ENCODE measurements at places on chromosomes 3 and 15.

GRCh38 chr15:75107516-75107907 lies 84.1 kb downstream of the PPCDC start:
- no peak for DNase-seq

- DNase-seq, result peak; percentile 11
These were observed 28.0 kb downstream of the KLHDC8B start for GRCh38 chr3:49199239-49199899.

- peak; percentile 63 for DNase-seq
These were observed 14.1 kb upstream of the RPS17 start for GRCh38 chr15:82554351-82554750.

DNA sequence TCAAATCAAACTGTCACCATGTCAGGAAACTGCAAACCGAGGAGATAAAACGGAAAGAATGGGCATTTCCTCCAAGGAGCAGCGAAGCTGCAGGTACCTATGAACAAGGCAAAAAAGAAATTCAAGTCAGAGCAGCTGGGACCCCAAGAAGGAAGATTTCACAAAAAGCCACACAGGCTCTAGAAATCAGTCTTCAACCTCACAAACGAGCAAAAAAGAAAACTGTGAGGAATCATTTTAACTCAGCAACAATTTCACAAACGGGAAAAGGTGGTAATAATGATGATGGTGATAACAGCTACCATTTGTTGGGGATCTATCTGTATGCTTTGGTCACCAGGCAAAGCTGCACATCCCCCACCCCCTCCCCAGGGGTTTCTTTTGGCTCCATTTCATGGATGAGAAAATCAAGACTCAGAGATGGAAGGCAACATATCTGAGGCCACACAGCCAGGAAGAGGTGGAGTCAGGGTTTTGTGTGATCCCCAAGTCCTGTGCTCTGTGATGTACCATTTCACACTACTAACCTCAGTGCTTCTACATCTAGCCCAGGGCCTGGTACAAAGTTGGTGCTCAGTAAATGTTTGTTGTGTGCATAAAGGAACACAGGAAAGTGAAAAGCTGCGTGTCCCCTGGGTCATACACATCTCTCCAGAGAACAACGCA lies 109.9 kb downstream of the IQSEC1 start:
- DNase-seq, result no peak

DNA sequence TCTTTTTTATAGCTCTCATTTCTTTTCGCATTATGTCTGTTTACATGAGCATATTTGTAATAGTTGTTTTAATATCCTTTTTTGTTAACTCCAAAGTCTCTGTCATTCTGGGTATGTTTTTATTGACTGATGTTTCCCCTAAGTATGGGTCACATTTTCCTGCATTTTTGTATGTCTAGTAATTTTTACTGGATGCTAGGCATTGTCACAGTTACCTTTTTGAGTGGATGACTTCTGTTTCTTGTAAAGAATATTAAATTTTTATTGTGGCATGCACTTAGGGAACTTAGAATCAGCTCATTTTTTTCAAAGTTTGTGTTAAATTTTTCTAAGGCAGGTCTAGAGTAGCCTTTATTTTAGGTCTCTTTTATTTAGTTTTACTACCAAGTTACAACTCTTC lies 40.7 kb downstream of the ANAPC13 start:
- no peak for DNase-seq

GRCh38 chr3:41202834-41203345 lies 3.6 kb downstream of the CTNNB1 start:
- peak; percentile 78 for DNase-seq

DNA sequence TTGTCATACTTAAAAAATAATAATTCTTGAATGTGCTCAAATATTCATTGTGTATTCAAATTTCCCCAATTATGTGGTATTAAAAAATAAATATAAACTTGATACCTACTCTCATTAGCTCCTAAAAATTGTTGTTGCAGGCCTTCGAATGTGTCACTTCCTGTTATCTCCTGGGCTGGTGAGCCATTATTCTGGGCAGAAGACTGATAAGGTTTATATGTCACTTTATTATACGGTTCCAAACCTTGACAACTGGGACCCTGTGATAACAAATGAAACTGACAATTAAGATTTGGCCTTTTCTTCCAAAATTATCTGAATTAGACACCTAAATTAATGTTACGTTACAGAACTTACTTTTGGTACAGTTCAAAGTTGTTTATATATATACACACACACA lies 15.0 kb downstream of the CEP152 start:
- DNase-seq, result no peak

GRCh38 chr3:151200586-151200985 lies 2.4 kb downstream of the GPR171 start:
- no peak for DNase-seq

Measured in pons (tissue), 1 donor.